Stomach (tissue), 19 donors: ENCODE measurements at places on chromosomes 2 and 18.
A peak's percentile ranks its signal among the peaks of the same experiment; 100 is the strongest.

DNA sequence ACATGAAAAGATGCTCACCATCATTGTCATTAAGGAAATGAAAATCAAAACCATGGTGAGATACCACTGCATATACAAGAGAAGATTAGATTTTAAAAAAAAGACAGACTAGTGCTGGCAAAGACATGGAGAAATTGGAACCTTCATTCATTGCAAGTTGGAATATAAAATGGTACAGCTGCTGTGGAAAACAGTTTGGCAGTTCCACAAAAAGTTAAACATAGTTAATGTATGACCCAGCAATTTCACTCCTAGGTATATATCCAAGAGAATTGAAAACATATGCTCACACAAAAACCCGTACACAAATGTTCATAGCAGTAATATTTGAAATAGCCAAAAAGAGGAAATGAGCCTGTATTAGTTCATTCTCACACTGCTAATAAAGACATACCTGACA lies 33.7 kb upstream of the MBOAT2 start:
- no peaks in the 10 kb centered on the region for H3K27me3 ChIP-seq
- no peak overlapping the region for H3K4me3 ChIP-seq
- no peaks in the 10 kb centered on the region for H3K36me3 ChIP-seq

GRCh38 chr2:96602330-96602823 lies 35.7 kb downstream of the KANSL3 start:
- H3K36me3 ChIP-seq = peaks cover 99% of the 10 kb centered on the region
- no peaks in the 10 kb centered on the region for H3K27me3 ChIP-seq
- DNase-seq = peak; percentile 44
- no peaks in the 10 kb centered on the region for H3K4me1 ChIP-seq
- H3K4me3 ChIP-seq = no peak overlapping the region
- peak overlapping the region; percentile 1 for H3K27ac ChIP-seq

DNA sequence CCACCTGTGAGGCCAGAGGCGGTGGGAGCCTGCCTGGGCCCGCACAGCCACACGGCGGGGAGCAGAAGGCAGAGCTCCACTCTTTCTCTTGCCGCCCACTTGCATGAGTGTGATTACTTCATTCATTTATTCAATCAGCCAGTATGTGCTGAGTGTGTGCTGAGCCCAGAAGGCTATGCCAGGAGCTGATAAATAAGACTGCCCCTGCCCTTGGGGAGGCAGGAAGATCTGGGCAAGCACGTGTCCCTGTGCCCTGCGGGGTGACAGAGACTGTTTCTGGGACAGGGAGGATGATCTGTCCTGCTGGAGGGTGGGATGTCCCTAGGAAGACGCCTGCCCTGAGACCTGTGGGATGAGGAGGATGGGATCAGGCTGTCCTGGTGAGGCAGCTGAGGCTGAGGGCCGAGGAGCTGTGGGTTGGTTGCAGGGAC lies 250.8 kb downstream of the DYSF start:
- H3K4me3 ChIP-seq = no peak overlapping the region
- no peaks in the 10 kb centered on the region for H3K4me1 ChIP-seq
- no peak for DNase-seq
- no peaks in the 10 kb centered on the region for H3K36me3 ChIP-seq

- no peaks in the 10 kb centered on the region for H3K36me3 ChIP-seq
- peaks cover 40% of the 10 kb centered on the region for H3K4me1 ChIP-seq
- DNase-seq = no peak
- no peak overlapping the region for H3K27ac ChIP-seq
Measured at GRCh38 chr2:219003979-219004378, 10.8 kb upstream of the CRYBA2 start.

DNA sequence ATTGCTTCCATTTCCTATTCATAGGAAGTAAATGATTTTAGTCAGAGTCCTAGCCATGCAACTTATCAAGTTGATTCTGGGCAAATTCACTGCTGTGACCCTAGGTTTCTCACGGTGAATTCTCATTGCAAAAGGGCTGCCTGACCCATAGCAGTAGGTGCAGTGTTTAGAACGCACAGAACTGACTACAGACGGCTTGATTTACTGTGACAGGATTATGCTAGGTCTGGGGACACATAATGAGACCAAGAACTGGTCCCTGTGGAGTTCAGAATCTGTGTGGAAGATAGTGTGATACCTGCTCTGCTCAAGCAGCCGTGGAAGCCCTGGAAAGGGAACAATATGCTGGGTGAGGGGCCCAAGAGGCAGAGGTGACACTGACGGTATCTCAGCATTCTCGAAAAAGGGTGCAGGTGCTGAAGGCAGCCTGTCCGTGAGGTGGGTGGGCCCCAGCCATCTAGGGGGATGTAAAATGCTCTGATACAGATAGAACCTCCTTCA lies 46.4 kb downstream of the ABCG8 start:
- H3K27me3 ChIP-seq = no peaks in the 10 kb centered on the region
- no peak overlapping the region for H3K4me3 ChIP-seq
- peaks cover 33% of the 10 kb centered on the region for H3K4me1 ChIP-seq
- peak overlapping the region; percentile 54 for H3K27ac ChIP-seq

DNA sequence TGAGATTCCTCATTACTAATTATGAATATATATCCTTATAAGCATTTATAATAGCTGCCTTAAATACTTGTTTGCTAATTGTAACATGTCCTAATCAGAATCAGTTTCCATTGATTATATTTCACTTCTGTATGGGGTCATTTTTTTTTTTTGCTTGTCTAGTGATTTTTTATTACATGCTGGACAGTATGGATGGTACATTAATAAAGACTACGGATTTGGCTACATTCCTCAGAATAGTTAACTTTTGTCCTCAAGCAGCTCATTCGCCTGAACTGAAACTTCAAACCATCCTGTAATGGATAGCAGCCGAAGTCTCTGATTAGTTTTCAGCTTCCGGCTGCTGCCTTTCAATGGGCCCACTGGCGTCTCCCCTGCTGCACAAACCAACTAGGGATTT lies 11.7 kb downstream of the TGIF1 start:
- no peak overlapping the region for H3K27ac ChIP-seq
- H3K4me1 ChIP-seq = peaks cover 18% of the 10 kb centered on the region
- DNase-seq = no peak

DNA sequence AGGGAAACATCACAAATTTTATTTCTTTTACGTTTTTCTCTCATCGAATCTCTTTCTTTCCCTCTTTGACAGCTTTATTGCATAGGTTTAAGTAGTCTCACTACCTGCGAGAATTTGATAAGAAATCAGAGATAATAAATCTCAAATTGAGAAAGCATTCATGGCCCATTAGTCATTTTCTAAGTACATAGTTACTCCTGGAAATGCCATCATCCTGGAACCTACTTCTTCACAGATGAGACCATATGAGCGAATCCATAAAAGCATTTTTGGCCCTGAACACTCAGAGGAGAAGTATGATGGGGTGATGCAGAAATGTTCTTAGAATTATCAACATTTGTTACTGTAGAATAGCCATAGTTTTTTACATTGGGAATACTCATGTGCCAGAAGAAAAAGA lies 138.0 kb upstream of the ARHGAP28 start:
- no peaks in the 10 kb centered on the region for H3K27me3 ChIP-seq
- peak; percentile 26 for DNase-seq
- H3K4me1 ChIP-seq = no peaks in the 10 kb centered on the region
- no peaks in the 10 kb centered on the region for H3K36me3 ChIP-seq
- no peak overlapping the region for H3K4me3 ChIP-seq
- H3K27ac ChIP-seq = no peak overlapping the region

DNA sequence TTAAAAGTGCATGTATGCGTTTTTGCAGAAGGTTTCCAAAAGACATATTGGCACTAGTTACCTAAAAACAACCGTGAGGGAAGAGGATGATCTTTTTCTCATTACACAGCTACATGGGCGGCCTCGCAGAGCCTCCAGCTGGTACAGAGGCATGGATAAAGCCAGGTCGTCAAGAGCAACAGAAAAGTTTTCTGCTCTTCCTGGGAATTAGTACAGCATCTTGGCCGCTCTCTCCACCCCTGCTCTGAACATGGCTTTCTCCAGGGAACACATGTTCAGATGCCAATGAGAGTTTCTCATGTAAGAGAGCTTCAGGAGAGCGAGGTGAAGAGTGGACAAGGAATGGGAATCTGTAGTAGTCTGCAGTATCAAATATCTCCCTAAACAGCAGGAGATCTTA lies 108.4 kb downstream of the ZEB2 start:
- no peak overlapping the region for H3K4me3 ChIP-seq
- no peaks in the 10 kb centered on the region for H3K36me3 ChIP-seq
- no peaks in the 10 kb centered on the region for H3K27me3 ChIP-seq
- no peaks in the 10 kb centered on the region for H3K4me1 ChIP-seq
- no peak for DNase-seq

- H3K36me3 ChIP-seq = no peaks in the 10 kb centered on the region
- no peaks in the 10 kb centered on the region for H3K4me1 ChIP-seq
- H3K27me3 ChIP-seq = no peaks in the 10 kb centered on the region
- no peak overlapping the region for H3K4me3 ChIP-seq
Measured at GRCh38 chr2:58501371-58502160, 260.4 kb upstream of the FANCL start.

DNA sequence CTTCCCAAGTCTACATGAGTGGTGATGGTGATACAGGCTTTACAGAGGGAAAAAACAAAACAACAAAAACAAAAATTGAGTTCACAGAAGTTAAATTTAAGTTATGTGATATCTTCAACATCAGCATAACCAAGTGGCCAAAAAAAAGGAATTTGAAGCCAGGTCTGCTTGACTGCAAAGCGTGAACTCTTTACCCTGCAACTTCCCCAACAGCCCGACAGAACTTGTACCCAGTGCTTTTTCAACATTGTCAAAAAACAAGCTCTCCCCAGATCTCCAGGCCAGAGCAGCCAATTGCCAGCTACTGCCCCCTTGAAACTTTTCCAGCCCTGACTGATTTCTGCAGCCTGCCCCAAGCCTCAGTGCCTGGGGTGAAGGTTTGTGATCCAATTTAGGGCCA lies 76.7 kb downstream of the RNF144A start:
- no peaks in the 10 kb centered on the region for H3K36me3 ChIP-seq
- peaks cover 12% of the 10 kb centered on the region for H3K4me1 ChIP-seq
- H3K27ac ChIP-seq = no peak overlapping the region

DNA sequence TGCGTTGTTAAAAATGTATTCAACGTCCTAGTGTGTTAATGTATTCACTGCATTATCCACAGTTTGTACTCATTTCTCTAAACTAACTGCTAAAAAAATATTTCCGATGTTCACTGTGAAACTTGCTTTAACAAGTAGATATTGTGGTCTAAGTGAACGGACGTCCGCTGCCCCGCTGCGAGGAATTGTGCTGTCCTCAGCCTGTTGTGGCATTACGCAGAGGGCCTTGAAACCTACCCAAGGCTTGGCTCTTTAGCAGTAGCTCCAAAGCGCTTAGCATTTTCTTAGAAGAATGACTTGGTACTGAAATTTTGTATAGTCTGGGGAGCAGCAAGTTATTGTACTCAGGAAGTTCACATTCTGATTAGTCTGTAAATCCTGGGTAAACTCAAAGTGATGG lies 136.5 kb upstream of the SP5 start:
- H3K4me1 ChIP-seq = no peaks in the 10 kb centered on the region
- no peaks in the 10 kb centered on the region for H3K36me3 ChIP-seq
- H3K27ac ChIP-seq = no peak overlapping the region
- no peaks in the 10 kb centered on the region for H3K27me3 ChIP-seq

DNA sequence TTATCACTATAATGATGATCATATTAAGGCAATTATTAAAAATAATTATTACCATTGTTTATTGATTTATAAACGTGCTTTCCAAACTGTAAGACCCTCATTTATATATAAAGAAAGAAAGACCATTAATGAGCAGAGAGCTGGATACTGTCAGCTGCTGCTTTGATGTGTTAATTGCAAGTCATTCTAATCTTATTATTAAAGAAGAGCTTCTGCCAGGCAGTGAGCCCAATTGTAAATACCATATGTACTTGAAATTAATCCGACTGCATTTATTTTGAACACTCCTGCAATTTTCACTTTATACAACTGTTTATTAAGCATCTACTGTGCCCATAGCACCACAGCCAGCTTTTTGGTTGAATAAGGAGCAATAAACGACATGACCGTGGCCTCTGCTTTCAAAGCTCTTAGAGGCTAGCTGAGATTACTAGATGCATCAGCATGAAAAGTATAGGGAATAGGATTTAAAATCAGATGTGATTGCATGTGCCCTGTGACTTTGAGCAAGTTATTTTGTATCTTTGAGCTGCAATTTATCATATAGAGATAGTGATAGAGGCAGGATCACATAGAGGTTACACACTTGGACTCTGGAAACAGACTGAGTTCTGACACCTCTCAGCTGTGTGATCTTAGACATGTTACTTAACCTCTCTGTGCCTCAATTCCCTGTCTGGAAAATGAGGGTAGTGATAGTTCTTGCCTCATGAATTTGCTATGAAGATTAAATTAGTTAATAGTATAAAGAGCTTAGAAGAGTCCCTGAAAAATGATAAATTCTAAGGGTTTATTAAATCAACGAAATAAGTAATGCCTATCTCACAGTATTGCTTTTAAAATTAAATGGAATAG lies 83.4 kb downstream of the MYCN start:
- H3K27me3 ChIP-seq = no peaks in the 10 kb centered on the region
- DNase-seq = no peak
- no peak overlapping the region for H3K27ac ChIP-seq
- H3K36me3 ChIP-seq = no peaks in the 10 kb centered on the region
- H3K4me3 ChIP-seq = no peak overlapping the region

DNA sequence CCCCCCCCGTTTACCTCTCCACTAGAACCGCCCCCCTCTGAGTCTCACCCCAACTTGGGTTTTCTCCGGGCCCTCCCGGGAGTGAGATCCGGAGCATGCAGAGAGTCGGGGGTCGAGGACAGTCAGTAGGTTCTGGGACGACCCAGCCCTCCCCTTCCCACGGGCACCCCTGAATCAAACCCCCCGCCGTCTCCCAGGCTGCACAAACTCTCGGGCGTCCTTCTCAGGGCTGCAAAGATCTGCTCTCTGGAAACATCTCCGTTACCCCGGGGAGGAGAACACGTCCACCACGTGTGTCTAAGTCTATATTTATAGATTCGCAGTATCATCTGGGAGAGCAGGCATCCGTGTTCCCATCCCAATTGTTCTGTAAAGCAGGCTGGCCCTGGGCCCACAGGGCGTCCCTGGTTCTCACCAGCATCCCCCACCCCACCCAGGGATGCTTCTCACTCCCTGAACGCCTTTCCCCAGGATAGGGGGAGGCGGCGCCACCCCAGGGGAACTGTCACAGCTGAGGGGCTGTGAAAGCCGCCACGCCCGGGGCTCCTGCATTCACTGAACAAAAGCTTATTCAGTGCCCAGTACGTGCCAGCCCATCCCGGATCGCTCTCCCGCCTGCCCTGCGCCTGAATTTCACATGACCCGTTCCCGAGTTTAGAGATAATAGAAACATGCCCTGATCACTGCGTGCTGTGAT lies 765 bp upstream of the DIPK1C start:
- H3K27ac ChIP-seq = no peak overlapping the region
- H3K4me3 ChIP-seq = peak overlapping the region; percentile 54
- peak; percentile 16 for DNase-seq
- H3K4me1 ChIP-seq = peaks cover 25% of the 10 kb centered on the region
- no peaks in the 10 kb centered on the region for H3K36me3 ChIP-seq
